Activated CD8-positive, alpha-beta memory T cell treated with anti-CD3 and anti-CD28 coated beads, Interleukin-2, amount 10 ng/mL, durations not matched to agents 7 days and 5 days (primary cell): ENCODE measurements at places on chromosomes 2 and 18.

GRCh38 chr2:186570604-186571003 lies 19.3 kb upstream of the ITGAV start:
- no peak for DNase-seq

DNA sequence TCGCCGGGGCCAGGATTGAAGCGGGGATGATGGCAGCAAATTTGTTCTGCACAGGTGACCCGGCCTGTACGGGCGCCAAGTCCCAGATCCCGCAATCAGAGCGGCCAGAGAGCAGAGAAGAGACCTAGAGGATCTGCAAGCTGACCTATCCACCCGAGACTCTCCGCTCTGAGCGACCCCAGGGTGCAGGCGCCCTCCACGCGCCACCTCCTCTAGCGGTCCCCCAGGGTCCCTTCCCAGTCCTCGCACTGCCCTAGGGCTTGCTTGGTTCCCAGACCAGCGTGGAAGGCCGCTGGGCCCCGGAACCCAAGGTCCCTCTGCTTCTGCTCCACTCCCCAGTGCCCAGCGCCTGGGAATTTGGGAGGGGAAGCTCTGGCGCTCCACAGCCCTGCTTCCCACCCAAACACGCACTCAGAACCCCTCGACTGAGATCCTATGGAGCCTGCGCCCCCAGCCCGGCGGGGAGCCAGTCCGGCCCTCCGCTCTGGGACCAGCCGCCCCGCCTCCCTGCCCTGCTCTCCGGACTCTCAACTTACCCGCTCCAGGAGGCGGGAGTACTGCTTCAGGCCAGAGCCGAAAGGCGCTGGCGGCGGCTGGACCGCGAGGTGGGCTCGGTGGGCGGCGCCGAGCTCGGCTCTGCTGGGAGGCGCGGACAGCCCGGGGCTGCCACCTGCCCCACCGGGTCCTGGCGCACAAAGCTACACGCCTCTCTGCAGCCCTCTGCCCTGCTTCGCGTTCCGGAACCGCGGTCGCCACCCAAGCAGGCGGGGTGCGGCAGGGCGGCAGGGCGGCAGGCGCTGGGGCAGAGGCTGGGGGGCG lies 3.0 kb upstream of the SIX3 start:
- no peak for DNase-seq

DNA sequence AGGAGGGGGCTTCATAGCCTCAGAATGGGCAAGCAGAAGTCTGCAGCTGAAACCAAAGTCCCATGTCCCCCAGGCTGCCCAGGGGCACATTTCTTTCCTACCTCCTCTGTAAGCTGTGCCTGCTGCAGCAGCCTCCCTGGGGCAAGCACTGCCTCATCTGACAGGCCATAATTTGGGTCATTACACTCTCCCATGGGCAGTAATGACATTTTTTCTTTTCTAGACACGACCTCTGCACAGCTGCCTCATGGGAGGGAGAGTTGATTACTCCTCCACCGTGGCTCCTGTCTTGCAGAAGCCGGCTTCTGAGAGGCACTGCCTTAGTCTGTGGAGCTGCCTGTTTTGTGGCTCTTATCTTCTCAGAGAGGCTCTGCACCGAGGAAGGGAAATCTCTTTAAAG lies 268.9 kb downstream of the TDRD15 start:
- no peak for DNase-seq

DNA sequence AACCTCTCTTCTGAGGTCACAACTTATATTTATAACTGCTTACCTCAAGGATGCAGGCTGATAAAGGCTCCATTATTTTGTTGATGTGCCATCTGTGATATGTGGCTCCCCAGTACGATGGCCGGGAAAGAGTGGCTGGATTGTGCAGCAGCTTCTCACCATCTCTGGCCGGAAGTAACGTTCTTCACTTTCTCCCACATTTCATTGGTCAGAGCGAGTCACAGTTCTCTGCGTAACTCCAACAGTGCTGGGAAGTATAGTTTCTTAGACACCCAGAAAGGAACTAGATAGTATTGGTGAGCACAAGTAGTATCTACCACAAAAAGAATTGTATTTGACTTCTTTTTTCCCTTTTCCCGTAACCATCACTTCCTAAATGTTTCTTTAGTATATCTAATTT lies 28.7 kb downstream of the ZSWIM2 start:
- no peak for DNase-seq

DNA sequence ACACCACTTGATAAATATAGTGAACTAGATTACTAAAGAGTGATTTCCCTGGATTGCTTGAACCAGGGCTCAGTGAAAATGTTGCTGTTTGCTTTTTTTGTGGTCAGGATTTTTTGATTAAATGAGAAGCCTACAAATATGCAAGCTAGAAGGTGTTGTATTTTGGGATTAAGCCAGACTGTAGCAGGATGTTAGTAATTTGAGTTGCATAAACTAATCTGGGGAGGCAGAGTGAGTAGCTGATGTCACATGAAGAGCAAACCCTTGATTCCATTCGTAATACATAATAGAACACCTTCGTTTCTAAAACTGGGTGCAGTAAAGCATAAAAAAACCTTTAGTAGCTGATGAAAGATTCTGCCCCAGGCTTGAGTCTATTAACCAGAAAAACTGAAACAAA lies 32.0 kb downstream of the NEDD4L start:
- DNase-seq: no peak

- no peak for DNase-seq
These were observed 25.1 kb downstream of the PLEKHB2 start for GRCh38 chr2:131130298-131130596.

DNA sequence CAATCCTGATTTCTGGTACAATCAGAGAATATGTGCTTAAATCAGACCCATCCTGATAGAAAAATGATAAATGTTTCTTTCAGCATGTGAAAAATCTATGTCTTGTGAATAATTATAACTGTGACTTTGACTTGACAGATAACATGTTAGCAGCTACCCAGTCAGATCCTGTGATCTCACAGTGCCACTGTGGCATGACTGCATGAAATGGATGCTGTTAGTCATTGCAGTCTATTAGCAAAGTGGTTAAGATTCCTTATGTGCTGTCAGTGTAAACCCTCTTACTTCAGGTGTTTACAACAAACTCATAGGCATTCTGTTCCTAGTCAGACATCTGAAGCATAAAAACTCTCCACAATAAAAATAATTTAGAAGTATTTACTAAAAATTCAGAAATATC lies 244.6 kb upstream of the RND3 start:
- DNase-seq: no peak

DNA sequence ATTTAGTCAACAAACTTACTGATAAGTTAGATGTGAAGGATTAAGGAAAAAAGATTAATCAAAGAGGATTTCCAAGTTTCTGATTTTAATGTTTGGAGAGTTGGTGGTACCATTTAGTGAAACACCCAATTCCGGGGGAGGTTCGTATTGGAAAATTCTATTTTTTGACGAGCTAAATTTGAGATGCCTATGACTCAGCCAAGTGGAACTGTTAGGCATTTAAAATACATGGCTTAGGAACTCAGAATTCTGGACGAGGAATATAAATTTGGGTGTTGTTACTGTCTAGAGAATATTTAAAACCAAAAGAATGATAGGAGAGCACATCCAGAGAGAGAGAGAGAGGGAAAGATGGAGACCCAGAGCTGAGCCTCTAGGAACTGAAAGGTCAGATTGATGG lies 103.6 kb downstream of the TMX3 start:
- no peak for DNase-seq

DNA sequence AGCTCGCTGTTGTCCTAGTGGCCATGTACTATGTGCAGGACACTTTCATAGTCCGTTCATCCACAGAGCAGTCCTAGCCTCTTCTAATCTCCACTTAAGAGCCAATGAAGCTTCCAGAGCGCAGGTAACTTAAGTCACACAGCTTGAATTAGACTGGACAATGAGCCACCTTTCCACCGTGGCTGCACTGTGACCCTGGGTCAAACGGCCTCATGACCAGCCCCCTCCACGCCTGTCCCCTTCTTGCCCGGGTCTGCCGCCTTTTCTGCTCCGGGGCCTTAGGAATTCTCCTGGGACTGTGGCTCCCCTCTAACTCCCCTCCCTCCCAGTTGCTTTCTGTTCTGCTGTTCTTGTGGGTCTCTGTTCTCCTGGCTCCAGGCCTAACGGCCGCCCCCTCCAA lies 8.4 kb upstream of the PRKCE start:
- no peak for DNase-seq

DNA sequence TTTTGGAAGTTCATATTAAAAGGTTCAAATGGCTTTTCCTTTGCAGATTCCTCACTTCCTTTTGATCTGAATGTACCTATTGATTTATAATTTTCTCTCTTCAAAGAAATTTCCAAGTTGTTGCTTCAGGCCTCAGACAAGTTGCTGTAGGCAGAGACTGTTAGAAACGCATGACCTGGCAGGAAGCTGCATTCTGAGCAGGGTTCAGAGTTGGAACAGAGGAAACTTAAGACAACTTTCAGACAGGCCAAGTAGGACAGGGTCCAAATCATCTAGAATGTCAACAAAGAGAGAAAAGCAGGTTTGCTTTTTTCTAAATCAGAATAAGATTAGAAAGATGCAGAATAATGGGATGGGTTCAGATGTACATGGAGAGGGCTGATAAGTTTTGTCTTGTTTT lies 416.3 kb downstream of the LRP1B start:
- DNase-seq: no peak

DNA sequence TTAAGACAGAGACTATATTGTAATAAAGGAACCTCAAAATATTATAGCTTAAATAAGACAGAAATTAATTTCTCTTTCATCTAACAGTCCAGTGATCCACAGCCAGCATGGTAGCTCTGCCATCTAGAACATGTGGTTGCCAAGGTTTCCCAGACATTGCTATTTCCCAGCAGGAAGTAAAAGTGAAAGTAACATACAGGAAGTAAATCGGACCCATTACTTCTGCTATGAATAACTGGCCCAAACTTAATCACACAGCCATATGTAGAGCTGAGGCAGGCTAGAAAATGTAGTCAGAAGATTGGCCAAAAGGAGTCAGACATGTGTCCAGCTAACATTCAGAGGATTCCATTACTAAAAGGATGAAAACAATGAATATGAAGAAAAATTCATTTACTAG lies 71.0 kb downstream of the NOL4 start:
- DNase-seq: no peak

DNA sequence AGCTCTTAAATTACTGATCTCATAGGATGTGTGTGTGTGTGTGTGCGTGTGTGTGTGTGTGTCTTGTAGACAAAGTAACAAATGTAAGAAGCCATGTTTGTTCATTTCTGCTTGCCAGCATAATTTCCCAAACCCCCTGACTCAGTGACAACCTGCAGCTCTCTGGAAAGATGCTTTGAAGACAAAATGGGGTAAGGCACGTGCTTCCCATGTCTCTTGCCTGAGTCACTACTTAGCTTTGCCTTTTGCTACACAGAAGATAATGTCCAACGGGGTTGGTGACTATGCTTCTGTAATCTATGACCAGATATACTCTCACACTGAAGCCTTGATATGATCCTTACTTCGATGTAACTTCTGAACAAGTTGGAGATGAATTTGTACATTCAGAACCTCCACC lies 332.0 kb downstream of the SLC4A3 start:
- DNase-seq: no peak

DNA sequence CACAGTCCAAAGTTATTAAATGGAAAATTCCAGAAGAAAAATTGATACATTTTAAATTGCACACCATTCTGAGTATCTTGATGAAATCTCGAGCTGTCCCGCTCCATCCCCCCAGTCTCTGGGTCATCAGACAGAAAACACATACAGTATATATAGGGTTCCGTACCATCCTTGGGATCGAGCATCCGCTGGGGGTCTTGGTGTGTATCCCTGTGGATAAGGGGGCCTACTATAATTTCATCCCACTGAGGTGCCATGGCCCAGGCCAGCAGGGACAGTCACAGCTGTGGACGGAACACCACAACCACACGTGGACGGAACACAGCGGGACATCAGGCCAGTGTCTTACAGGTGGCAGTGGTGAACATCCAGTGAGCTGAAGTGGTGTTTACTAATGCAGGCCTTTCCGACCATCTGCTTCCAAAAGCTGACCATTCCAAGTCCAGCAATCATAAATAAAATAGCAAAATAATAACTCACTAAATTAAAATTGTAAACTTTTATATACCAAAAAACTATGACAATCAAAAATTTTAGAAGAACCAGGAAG lies 14.0 kb downstream of the TWIST2 start:
- DNase-seq: no peak

GRCh38 chr2:106863387-106863786 lies 22.6 kb downstream of the ST6GAL2 start:
- no peak for DNase-seq

GRCh38 chr18:59468821-59469220 lies 109.8 kb upstream of the LMAN1 start:
- no peak for DNase-seq

DNA sequence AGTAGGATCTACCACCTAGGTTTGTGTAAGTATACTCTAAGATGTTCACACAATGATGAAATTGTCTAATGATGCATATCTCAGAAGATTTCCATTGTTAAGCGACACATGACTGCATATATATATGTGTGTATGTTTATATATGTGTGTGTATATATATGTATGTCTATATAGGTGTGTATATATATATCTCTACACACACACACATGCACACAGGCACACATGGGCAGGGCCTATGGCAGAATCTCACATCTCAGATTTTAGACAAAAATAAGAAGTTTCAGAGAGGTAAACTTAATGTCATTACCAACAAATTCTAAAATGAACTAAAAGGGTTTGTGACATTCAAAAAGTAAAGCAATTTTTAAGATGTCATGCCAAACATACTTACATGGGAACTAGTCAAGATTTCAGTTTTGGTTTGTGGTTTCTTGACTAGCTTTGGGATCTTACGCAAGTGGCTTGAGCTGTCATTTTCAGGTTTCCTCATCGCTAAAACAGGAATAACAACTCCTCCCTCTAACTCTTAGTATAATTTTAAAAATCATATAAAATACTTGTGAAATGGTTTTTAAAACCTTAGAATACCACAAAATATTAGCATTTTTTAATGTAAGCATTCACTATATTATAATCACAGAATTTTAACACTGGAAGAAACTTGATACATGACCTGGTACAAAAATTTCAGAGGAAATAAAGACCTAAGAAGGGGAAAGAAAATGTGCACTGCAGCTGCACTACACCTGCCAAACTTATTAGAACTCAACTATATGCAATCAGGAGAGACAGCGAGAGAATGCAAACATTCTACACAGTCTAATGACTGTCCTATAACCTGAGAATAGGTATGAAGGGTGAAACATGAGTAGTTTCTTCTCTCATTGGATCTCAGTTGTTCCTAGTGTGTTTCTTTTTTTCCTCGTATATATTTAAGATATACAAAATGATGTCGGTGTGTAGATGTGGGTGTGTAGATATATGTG lies 75.7 kb downstream of the TTC21B start:
- DNase-seq: no peak

- no peak for DNase-seq
These were observed 126.0 kb downstream of the SP100 start for GRCh38 chr2:230541934-230542380.

- no peak for DNase-seq
These were observed 40.5 kb upstream of the ATG16L1 start for GRCh38 chr2:233210843-233211547.

- no peak for DNase-seq
These were observed 61.5 kb downstream of the VRK2 start for GRCh38 chr2:58107803-58108710.

GRCh38 chr18:49456794-49457193 lies 3.7 kb downstream of the DYM start:
- no peak for DNase-seq

GRCh38 chr2:114005110-114005783 lies 115.4 kb downstream of the ACTR3 start:
- DNase-seq: no peak

GRCh38 chr2:68970566-68971265 lies 3.7 kb upstream of the GKN1 start:
- DNase-seq: no peak
